Adrenal gland (tissue), 19 donors: ENCODE measurements at places on chromosomes 1 and 21. TPM values are rescaled to one million over a fixed set of nuclear protein-coding genes. Genes with fewer than 3 reads are reported as not detected.
A peak's percentile ranks its signal among the peaks of the same experiment; 100 is the strongest.

Gene APCS
- total RNA-seq, result not detected

Gene AQP10
- total RNA-seq, result not detected

DNA sequence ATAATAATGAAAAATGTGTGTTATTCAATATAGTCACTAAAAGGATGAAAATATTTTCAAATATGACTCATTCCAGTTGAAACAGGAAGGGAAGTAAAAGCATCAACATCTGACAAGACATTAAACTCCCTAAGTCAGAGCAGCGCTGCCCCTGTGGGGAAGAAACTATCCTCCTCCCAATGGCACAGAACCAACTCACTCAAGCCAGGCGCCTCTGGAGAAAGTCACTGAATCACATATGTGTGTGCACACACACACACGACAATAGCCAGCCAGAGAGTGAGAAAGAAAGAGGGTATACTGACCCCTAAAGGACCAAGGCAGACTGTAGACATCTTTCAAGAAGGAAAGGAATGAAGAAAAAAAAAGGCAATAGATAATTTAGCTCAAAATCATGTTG is 126.9 kb downstream of the SETD4 start:
- H3K4me1 ChIP-seq, result peaks cover 12% of the 10 kb centered on the region
- H3K36me3 ChIP-seq, result no peaks in the 10 kb centered on the region
- H3K27me3 ChIP-seq, result no peaks in the 10 kb centered on the region
- peak overlapping the region; percentile 46 for H3K27ac ChIP-seq
- H3K4me3 ChIP-seq, result no peak overlapping the region

DNA sequence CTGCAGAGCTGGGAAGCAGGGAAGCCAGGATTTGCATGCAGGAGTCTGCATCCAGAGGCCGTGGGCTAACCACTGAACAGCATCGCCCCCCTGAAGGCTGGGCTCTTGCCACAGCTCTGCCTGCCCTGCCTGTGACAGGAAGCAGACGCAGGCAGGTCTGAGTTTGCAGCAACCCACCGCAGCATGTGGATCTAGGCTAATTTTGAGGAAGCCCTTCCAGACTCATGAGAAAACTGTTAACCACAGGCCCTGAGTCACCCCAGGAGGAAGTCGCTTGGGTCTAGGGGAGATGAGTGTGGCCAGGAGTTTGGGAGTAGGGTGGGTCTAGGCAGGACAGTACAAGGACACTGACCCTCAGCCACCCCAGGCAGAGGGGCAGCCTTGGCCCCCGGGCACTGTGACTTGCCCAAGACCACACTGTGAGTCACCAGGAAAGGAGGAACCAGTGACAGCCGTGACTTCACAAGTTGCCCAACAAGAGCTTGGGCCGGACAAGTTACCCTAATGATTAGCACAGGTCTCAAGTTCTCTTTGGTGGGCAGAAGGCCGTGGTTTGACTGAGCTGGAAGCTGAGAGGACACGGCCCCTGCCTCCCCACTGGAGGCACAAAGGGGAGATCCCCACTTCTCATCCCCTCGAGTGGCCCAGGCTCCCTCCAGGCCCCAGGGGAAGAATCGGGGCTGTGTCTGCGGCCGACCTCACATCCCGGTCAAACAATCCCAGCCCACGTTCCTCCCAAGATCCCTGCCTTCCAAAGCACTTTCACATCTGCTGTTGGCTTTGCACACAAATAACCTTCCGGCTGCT is 826 bp downstream of the LAPTM5 start:
- peak overlapping the region; percentile 33 for H3K27ac ChIP-seq
- peak; percentile 86 for DNase-seq
- H3K4me3 ChIP-seq, result no peak overlapping the region
- no peaks in the 10 kb centered on the region for H3K36me3 ChIP-seq

DNA sequence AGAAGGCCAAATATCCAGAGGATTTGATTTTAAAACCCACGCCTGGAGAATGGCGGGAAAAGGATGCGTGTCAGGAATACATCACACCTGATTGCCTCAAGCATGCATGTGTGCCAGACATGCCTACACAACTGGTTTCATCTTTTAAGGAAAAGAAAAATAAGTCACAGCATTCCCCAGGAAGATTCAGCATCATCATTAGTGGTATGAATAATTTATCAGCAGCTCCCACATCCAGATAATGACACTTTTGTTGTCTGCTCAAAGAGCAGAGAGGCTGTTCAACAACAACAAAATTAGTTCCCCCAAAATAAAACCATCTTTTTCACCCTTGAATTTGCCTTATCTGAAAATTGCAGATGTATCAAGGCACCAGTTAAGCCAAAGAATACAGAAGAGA is 328.6 kb upstream of the C1orf87 start:
- H3K27me3 ChIP-seq, result no peaks in the 10 kb centered on the region
- H3K36me3 ChIP-seq, result no peaks in the 10 kb centered on the region
- H3K27ac ChIP-seq, result no peak overlapping the region
- no peaks in the 10 kb centered on the region for H3K4me1 ChIP-seq
- no peak for DNase-seq
- H3K4me3 ChIP-seq, result no peak overlapping the region

Gene NES
- 7.7 TPM for total RNA-seq

- no peaks in the 10 kb centered on the region for H3K4me1 ChIP-seq
- H3K27me3 ChIP-seq, result no peaks in the 10 kb centered on the region
- no peaks in the 10 kb centered on the region for H3K36me3 ChIP-seq
- DNase-seq, result no peak
- no peak overlapping the region for H3K4me3 ChIP-seq
Observed at GRCh38 chr1:72229893-72230292, 52.4 kb downstream of the NEGR1 start.

DNA sequence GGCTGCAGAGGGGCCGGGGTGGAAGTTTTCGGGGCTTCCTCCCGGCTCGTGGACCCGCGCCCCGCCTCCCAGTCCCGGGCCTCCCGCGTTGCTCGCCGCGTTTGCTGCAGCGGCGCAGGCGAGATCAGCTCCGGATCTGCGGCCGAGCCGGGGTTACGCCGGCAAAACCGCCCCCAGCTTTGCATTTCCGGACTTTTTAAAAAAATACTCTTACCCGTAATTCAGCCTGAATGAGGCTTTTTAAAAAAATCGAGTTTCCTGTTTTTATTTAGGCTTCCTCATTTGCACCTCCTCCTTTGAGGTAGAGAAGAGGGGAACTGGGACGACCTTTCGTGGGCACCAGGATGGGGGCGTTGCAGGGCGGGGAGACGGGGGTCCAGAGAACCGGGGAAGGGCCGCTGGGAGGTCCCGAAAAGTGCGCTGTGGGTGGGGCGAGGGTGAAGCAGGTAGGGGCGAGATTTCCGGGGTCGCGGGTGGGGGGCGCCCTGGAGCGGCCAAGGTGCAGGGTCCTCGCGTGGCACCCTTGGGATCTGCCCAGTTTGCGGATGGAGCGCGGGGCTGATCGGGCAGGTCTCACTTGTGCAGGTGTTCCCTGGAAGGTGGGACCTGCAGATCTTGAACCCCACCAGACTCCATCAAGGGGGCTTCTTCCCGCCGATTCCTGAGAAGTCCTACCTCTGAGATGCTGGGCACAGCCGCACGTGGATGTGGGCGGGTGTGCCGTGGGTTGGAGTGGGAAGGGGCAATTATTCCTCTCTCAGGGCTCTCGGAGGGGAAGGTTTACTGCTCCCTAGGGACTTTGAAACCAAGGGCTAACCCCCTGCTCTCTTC is 1.1 kb downstream of the PIK3CD start:
- no peak for DNase-seq
- no peak overlapping the region for H3K4me3 ChIP-seq
- H3K27ac ChIP-seq, result peak overlapping the region; percentile 38
- H3K4me1 ChIP-seq, result peaks cover 8% of the 10 kb centered on the region
- no peaks in the 10 kb centered on the region for H3K36me3 ChIP-seq
- H3K27me3 ChIP-seq, result peaks cover 29% of the 10 kb centered on the region

Gene C1QTNF12
- not detected for total RNA-seq

DNA sequence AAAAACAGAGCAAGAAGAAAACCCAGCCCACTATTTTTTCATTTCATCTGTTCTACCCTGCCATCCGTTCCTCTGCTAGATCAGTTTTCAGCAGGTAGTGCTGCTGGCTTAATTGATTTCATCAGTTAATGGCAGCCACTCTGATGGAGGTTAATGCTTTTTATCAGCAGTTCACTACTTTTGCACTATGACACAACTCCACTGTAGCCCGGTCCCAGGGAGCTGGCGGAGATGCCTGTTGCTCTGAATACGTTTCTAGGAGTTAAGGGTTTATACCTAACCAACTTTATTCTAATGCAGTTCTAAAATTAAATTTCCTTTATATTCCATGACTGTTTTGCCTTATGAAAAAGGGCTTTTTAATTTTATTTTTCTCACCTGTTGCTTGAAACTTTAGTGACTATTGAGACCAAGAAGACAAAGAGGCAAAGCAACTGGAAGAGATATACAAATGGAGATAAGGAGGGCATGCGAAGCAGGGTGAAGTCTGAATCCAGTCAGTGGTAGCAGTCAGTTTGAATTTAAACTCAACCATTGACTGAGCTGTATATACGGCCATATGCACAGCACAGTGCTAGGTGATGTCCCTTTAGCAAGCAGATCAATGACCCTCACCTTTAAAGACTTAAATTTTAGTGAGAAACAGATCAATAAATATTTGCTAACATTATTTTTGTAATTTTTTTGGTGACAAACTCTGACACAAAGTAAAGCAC is 477.9 kb downstream of the LMO4 start:
- no peaks in the 10 kb centered on the region for H3K36me3 ChIP-seq
- no peak for DNase-seq
- no peaks in the 10 kb centered on the region for H3K4me1 ChIP-seq
- no peak overlapping the region for H3K4me3 ChIP-seq
- H3K27me3 ChIP-seq, result no peaks in the 10 kb centered on the region
- H3K27ac ChIP-seq, result no peak overlapping the region

Gene CAPN9
- 0.61 TPM for total RNA-seq

DNA sequence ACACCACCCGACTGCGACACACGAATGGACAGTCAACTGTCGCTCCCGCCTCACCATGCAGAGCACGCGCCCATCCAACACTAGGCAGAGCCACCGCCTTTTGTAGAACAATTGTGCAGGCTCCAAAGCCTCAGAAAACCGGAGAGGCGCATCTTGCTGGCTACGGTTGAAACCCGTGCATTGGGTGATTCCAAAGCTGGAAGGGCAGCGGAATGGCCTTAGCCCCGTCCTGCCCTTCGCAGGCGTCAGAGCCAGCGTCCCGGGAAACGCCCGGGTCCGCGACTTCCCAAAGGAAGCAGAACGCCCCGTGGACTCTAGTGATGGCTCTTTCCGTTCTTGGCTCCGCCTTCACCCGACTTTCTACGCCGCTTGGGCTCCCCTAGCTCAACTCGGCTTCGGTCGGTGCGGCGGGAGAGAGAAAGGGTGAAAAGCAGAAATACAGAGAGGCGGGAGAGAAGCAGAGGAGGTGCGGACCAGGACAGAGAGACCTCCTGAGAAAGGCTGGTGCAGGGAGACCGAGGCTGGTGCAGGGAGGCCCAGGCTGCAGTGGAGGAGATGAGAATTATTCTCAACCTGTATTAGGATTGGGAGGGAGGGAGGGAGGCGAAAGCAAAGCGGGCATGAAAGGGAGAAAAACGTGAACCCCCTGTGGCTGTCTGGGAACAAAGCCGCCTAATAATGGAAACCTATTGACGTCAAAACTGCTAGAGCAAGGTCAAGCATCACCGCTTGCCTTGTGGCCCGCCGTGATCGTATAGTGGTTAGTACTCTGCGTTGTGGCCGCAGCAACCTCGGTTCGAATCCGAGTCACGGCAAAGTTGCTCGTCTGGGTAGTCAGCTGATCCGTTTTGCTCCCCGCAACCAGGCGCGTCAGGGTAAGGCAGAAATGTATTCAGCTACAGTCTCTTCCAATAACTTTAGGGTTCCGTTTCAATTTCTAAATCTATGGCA is 99.5 kb downstream of the PRKAB2 start:
- no peaks in the 10 kb centered on the region for H3K36me3 ChIP-seq
- peak; percentile 27 for DNase-seq
- H3K27ac ChIP-seq, result no peak overlapping the region
- no peaks in the 10 kb centered on the region for H3K4me1 ChIP-seq

DNA sequence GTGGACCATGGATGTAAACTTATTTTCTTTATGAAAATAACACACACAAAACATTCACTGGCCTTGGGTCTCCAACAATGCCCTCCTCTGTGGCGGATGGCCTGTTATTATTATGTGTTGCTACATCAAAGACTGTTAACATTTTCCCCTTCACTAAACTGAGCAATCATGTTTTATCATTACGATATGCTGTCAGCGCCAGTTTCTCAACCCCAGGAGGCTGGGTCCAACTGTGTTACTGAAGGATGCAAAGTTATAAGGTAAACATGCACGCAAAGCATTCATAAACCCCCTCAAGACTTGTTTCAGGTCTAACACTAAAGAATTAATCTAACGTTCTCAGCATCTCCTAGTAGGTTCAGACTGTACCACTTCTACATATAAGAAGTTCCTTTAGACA is 6.0 kb upstream of the DUSP10 start:
- DNase-seq, result no peak
- no peaks in the 10 kb centered on the region for H3K4me1 ChIP-seq
- H3K27ac ChIP-seq, result no peak overlapping the region
- H3K4me3 ChIP-seq, result no peak overlapping the region

GRCh38 chr1:92484472-92485380 is 2.0 kb downstream of the GFI1 start:
- H3K36me3 ChIP-seq, result no peaks in the 10 kb centered on the region
- H3K4me1 ChIP-seq, result peaks cover 44% of the 10 kb centered on the region
- H3K27ac ChIP-seq, result no peak overlapping the region
- peak; percentile 10 for DNase-seq
- H3K4me3 ChIP-seq, result peak overlapping the region; percentile 8
- H3K27me3 ChIP-seq, result peaks cover 65% of the 10 kb centered on the region

GRCh38 chr21:42621819-42622177 is 31.6 kb upstream of the PDE9A start:
- no peak for DNase-seq
- H3K27me3 ChIP-seq, result peaks cover 24% of the 10 kb centered on the region
- H3K4me1 ChIP-seq, result no peaks in the 10 kb centered on the region
- H3K4me3 ChIP-seq, result no peak overlapping the region
- no peak overlapping the region for H3K27ac ChIP-seq

GRCh38 chr1:154334079-154335024 is 9.0 kb downstream of the ATP8B2 start:
- H3K27ac ChIP-seq, result peak overlapping the region; percentile 42
- DNase-seq, result no peak
- H3K4me1 ChIP-seq, result peaks cover 4% of the 10 kb centered on the region
- H3K36me3 ChIP-seq, result peaks cover 30% of the 10 kb centered on the region
- no peak overlapping the region for H3K4me3 ChIP-seq

Gene ACAP3
- 39.1 TPM for total RNA-seq

DNA sequence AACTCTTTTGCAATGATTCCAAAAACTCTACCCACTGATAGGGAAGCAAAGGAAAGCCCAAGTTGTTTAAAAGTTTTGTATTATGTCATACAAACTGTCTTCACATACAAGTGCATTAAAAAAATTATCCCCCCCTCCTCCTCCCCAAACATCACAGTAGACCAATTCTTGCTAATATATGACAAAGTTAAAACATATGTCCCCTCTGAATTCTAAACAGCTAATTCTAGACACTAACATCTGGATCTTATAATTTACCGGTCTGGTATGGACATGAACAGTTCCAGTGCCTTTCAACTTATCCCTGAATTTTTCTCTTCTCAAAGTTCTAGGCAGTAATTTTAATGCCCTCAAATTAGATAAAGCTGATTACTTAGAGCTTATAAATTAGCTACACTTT is 13.4 kb downstream of the RIT1 start:
- H3K4me1 ChIP-seq, result peaks cover 10% of the 10 kb centered on the region
- DNase-seq, result no peak
- peaks cover 62% of the 10 kb centered on the region for H3K36me3 ChIP-seq
- no peak overlapping the region for H3K4me3 ChIP-seq
- H3K27me3 ChIP-seq, result no peaks in the 10 kb centered on the region

Gene TAS1R3
- 0.52 TPM for total RNA-seq
